Muscle of leg (tissue), 16 donors: ENCODE measurements at places on chromosomes 2 and 18. TPM values are rescaled to one million over a fixed set of nuclear protein-coding genes. Genes with fewer than 3 reads are reported as not detected.

ARHGAP25 gene
- total RNA-seq, result 3.1 TPM

LRRTM1 gene
- total RNA-seq, result 0.27 TPM

SIX3 gene
- total RNA-seq, result not detected

SPP2 gene
- not detected for total RNA-seq

HMSD gene
- not detected for total RNA-seq

IL1F10 gene
- not detected for total RNA-seq

DLGAP1 gene
- total RNA-seq, result 2.8 TPM

FRZB gene
- 19.2 TPM for total RNA-seq

EHBP1 gene
- 41.1 TPM for total RNA-seq

CD8B2 gene
- total RNA-seq, result 0.09 TPM

ADGRF3 gene
- total RNA-seq, result 0.31 TPM

EFEMP1 gene
- 19.7 TPM for total RNA-seq

TFCP2L1 gene
- under 0.01 TPM for total RNA-seq

ARHGAP15 gene
- total RNA-seq, result 11.5 TPM

PRKAG3 gene
- total RNA-seq, result 19.3 TPM

RNF125 gene
- total RNA-seq, result 7.3 TPM

M1AP gene
- total RNA-seq, result 0.18 TPM

CFAP53 gene
- 0.18 TPM for total RNA-seq

FAHD2A gene
- 18.5 TPM for total RNA-seq

MC4R gene
- 0.62 TPM for total RNA-seq

STPG4 gene
- 0.22 TPM for total RNA-seq

DQX1 gene
- 0.04 TPM for total RNA-seq

IL36RN gene
- total RNA-seq, result not detected

SANBR gene
- total RNA-seq, result 11.4 TPM

IL36A gene
- not detected for total RNA-seq

RNF103 gene
- 19.7 TPM for total RNA-seq

TMBIM1 gene
- 81.5 TPM for total RNA-seq

SP140 gene
- 0.22 TPM for total RNA-seq

GNLY gene
- 0.31 TPM for total RNA-seq

RAMP1 gene
- total RNA-seq, result 41.5 TPM

STAT4 gene
- total RNA-seq, result 1.6 TPM

CNTNAP5 gene
- total RNA-seq, result 0.13 TPM

SERPINB13 gene
- total RNA-seq, result not detected

NRBP1 gene
- total RNA-seq, result 65.9 TPM

CCL20 gene
- total RNA-seq, result 0.27 TPM

VAMP8 gene
- total RNA-seq, result 9.8 TPM

CRYGD gene
- total RNA-seq, result not detected

MOB4 gene
- total RNA-seq, result 35.1 TPM

TTN gene
- 1,236 TPM for total RNA-seq

EPB41L3 gene
- 80.6 TPM for total RNA-seq

MRO gene
- total RNA-seq, result 0.22 TPM

HRH4 gene
- total RNA-seq, result 0.09 TPM

DNAJC27 gene
- 5.4 TPM for total RNA-seq

CELF4 gene
- total RNA-seq, result 0.18 TPM

DNAJC5G gene
- total RNA-seq, result not detected

KCNJ3 gene
- 0.31 TPM for total RNA-seq

UGT1A8 gene
- not detected for total RNA-seq

CXCR2 gene
- 0.04 TPM for total RNA-seq

C2orf72 gene
- total RNA-seq, result 0.62 TPM

IHH gene
- total RNA-seq, result 0.04 TPM
